ENCODE measurements at places on chromosomes 3 and 15.

GRCh38 chr3:4805662-4806061, 173.6 kb upstream of the BHLHE40 start:
- DNase-seq = peak; percentile 33

DNA sequence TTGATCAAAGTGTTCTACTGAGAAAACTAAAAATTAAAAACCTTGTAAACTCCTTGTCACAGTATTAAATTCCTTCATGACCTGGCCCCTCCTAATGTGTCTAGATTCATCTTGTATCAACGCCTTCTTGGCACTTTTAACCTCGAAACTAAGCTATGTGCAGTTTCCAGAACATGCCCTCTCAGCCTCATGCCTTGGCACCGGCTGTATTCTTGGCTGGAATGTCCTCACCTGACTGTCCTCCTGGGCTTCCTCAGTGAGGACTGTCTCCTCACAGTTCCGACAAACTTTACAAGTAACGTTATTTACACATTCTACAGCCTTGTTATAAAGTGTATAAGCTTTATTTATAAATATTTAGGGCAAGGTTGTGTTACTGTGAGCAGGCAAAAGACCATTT, 196.5 kb upstream of the SLC2A2 start:
- no peak for DNase-seq

DNA sequence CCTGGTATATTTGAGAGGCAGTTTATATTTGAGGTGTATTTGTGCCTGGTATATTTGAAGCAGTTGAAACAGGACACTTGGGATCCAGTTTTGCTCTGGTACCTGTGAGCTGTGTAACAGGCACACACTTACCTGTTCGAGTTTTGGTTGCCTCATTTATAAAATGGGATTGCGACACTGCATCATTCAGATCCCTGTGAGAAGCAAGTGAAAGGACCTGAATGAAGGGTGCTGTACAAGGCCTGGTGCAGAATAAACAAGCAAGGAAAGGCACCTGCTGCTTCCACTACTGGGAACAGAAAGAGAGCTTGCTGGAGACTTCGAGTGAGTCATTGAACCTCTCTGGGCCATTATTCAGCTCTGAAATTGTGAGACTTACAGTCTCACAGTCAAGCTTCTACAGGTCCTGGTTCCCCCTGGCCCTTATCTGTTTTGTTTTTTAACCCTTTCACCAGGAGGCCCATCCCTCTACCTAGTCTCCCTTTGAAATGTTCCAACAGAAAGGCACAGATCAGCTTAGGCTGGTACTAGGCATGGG, 11.5 kb downstream of the FETUB start:
- DNase-seq = no peak

DNA sequence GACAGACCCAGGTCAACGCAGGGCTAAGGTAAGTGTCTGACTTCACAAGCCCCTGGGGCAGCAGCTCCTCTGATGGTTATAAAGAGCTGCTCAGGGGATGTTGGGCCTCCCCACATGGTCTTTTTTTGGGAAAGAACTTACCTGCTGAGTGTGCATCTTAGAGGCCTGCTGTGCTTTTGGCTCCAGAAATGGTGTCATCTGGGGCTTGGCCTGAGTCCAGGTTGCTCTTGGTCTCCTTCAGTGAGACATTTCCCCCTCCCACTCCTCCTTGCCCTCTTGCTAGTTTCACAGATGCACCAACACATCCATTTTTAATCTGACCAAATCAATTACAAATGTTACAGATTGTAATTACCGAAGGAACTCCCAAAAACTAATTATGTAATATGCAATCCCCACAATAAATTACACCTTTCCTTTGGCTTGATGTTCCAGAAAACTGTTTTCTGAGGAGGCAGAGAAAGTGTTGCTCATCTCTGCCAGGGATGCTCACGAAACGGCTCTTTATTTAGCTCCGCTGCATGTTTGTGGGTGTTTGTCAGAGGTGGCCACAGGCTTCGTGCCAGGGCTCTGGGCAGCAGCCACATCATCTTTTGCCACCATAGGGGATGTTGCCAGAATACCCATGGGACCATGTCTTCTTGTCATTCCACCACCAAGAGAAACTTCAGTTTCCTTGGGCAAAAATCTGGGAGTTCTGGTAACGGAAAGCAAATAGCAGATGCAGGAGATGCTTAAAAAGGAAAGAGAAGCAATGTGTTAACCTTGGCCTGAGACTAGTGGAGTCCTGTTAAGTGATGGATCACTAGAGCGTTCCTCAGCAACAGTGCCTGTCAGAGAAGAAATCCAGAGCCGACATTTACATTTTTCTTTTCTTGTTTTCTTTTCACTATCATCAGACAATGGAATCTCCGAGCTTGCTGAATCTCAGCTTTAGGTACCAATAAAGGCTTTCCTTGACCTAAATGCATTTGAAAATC, 799.9 kb downstream of the AGBL1 start:
- no peak for DNase-seq

- DNase-seq = no peak
These were observed 163.2 kb downstream of the PDZRN3 start for GRCh38 chr3:73461547-73461946.

DNA sequence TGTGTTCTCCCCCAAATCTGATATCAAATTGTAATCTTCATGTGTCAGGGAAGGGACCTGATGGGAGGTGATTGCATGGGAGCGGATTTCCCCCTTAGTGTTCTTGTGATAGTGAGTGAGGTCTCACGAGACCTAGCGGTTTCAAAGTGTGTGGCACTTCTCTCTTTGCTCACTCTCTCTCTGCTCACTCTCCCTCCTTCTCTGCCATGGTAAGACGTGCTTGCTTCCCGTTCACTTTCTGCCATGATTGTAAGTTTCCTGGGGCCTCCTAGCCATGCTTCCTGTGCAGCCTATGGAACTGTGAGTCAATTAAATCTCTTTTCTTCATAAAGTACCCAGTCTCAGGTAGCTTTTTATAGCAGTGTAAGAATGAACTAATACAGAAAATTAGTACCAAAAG, 30.6 kb upstream of the OR5H6 start:
- DNase-seq = no peak

DNA sequence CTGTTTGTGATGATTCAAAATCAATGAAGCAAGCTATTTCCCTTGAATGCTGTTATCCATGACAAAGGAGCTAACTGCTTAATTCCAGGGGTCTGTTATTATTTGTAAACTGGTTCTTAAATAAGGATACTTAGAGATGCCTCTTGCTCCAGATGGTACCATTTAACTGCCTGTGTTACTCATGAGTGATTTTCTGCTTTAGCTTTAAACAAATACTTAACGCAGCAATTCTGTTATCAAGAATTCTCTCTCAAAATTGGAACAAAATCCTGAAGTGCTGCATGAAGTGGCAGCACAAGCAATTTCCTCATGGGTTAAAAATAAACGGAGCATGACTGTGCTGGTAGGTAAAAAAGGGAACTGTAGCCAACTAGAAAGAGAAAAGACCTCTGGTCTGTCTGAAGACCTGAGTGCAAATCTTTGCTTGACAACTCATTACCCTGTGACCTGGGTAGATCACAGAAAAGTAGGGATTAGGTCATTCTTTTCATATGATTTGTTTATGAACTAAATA, 62.5 kb upstream of the GBE1 start:
- no peak for DNase-seq

GRCh38 chr3:25293736-25294135, 134.3 kb upstream of the RARB start:
- DNase-seq = no peak

All from activated naive CD4-positive, alpha-beta T cell treated with anti-CD3 and anti-CD28 coated beads, Interleukin-2, amount 50 U/mL, for 16 hours (primary cell).